ENCODE measurements at places on chromosomes 5 and 9.

DNA sequence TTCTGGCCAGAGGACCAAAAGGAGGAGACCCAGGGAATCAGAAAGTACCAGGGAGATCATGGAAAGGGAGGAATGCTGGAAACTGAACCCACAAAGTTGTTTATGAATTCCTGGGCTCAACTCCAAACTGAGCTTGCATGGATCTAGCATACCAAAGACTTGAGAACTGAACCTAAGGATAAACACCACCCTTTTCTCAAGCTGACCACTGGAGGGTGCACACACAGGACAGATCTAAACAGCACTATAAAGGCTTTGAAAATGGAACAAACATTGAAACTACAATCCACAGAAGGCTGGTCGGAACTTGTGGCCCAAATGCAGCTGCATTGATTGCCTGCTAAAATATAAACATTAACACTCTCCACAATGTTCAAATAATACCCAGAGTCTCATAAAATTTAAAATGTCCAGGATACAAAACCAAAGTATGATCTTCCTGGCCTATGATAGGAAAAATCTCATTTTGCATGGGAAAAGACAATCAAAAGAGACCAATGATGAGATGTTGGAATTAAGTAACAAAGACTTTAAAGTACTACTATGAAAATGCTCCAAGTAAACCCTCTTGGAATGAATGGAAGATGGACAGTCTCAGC, 15.6 kb upstream of the IRF1 start:
- DNase-seq, result no peak

DNA sequence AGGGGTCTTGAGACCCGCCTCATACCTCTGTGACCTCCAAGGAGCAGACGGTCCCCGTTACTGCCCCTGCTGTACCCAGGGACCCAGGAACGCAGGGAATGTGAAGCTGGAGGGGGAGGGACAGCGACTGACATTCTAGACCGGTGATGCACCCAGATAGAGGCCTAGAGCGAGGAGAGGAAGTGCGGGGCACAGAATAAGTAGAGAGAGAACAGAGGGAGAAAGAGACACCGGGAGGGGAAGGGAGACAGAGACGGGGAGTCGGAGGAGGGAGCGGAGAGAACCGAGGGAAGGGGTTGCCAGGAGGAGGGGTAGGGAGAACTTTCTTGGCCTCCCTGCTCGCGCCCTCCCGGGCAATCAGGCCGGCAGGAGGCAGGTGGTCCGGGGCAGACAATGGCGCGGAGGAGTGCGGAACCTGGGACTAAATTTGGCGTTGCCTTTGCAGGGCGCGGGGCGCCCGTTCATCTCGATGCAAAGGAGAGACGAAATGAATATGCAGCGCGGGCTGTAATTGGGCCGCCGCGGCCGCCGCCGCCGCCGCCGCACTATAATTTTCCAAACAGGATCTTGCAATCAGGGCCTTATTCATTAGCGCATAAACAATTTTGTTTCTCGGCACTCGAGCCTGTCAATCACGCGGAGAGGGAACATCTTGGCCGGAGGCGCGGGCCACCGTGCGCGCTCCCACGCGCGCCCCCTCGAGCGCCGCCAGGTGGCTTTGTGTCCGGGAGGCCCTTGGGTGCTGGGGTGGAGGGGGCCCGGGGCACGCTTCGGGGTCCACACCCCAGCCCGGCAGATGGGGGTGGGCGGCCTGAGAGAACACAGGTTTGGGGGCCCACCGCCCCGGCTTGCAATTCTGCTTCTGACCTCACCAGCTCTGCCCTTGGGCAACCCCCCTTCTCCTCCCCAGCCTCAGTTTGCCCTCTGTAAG, 33.0 kb downstream of the NDUFA8 start:
- DNase-seq, result no peak

DNA sequence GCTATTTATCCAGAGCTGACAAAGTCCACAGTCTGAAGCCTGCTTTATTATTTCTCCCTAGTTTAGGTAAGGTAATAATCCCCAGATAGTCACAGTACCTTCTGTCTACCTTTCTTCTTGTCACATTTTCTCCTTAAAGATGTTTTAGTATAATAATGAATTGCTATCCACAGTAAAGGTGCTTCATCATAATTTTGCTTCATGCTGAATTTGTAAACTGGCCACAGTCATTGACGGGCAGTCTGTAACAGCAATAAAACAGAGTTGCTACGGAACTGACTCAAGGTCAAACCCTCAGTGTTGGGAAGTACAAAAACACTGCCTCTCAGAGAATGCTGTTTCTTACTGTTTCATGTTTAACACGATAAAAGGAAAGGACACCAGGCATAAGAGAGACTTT, 195.7 kb downstream of the ZNF608 start:
- DNase-seq, result no peak

GRCh38 chr9:87199278-87199677, 252.0 kb upstream of the GAS1 start:
- DNase-seq, result no peak

DNA sequence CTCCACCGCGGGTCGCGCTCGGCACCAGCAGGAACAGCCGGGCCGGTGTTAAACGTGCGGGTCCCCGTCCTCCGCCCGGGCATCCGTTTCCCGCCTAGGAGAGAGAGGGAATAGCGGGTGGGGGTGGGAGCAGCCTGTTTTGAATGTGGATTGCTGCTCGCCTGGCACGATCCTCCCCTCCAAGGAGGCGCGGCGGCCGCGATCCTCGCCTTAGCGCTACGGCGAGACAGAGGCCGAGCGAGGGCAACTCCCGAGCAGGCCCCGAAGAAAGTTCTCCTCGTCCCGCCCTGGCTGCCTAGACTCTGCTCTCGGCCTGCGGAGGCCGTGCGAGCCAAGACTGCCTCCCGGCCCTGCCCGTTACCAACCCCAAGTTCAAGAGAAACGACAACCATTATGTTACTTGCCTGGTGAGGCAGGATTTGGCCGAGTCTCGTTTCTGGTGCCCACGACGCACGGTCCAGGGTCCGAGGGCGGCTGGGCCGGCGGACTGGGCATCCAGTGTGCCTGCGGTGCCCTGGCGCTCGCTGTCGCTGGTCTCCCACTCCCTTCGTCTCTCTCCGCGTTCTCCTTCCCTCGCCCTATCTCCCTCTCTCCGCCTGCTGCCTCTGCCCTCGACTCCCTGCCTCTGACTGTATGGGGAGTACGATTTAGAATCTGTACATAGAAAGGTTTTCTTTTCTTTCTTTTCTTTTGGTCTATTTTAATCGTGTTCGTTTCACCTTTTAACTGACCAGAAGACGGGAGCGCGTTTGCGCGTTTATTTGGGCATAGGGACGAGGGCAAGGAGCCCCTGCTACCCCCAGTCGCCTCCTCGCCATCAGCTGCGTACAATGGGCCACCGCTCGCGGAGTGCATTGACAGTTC, 724 bp downstream of the NR2F1-AS1 start:
- DNase-seq, result no peak

DNA sequence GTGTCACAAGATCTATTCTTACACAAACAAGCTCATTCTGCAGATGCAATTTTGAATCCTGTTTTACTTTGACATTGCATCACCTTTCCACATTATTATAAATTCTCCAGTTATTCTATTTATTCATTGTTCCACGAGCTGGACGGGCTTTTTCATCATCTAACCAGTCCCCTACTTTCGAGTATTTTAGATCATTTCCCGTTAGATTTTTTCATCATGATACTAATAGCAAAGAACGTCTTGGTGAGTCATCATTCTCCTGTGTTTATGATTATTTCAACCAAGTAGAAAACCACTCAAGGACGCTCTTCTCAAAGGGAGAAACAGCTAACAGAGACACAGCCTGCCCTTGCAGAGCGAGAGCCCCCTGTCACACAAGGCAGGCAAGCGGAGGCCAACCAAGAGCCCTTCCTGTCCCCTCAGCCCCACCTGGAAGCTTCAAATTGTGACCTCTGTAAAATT, 15.1 kb downstream of the BBLN start:
- DNase-seq, result no peak

DNA sequence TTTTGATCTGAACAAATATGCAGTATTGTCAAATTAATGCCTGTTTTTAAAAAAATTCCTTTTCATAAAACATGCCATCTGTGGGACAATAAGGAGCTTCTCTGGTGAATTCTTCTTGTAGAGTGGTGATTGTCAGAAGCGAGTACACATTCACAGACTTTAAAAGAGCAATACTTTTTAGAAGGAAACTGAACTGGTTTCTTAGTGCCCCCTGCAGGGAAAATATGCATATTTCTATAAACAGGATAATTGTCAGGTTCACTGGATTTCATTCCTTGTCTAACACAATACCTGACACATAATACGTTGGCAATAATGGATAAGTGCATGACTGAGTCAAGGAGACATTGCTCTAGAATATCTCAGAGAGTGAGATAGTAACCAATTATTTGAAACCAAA, 133.7 kb downstream of the KIF4B start:
- no peak for DNase-seq

GRCh38 chr9:135617538-135617900, 21.8 kb downstream of the GLT6D1 start:
- no peak for DNase-seq

GRCh38 chr5:42951293-42951840, 88.8 kb downstream of the ANXA2R start:
- no peak for DNase-seq

- no peak for DNase-seq
These were observed 4.4 kb upstream of the SPTLC1 start for GRCh38 chr9:92119586-92119985.

GRCh38 chr5:178145965-178146820, 7.5 kb downstream of the NHP2 start:
- DNase-seq, result no peak

GRCh38 chr9:98360176-98360708, 104.8 kb upstream of the TBC1D2 start:
- no peak for DNase-seq

DNA sequence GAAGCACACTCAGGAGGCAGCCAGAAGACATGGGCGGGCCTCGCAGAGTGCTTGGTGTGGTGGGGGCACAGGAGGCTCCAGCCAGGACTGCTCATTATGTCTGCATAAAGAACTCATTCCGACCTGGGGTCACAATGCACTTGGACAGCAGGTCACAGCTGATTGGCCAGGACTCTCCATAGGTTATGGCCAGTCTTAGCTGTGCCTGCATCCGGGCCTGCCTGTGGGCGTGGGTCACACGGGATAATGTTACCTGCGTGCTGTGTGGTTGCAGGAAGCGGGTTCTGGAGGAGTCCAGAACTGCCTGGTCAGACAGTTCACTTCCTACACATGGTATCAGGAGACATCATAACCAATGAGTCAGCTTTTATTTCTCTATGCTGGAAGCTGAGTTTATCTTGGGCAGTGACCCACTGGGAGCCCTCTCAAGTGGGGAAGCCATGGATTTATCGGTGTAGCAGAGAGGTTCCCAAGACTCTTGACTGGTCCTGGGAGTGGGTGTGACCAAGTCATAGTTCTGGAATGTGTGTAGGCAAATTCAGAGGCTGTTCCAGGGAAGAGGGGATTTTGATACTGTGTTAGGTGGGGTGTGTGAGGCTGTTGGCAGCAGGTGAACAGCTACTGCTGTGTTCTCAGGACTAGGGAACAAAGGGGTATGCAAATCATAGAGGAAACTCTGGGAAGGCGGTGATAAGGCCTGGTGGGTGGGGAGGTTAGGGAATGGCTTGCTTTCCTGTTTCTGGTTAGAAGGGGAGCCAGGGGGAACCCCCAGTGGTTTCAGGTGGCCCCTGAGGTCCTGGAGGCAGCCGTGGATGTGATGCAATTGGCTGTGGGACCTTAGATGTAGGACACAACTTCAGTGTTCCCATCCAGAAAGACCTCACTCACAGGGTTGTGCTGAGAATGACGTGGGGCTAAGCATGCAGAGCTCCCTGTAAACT, 51.3 kb downstream of the ARHGEF37 start:
- peak; percentile 69 for DNase-seq

DNA sequence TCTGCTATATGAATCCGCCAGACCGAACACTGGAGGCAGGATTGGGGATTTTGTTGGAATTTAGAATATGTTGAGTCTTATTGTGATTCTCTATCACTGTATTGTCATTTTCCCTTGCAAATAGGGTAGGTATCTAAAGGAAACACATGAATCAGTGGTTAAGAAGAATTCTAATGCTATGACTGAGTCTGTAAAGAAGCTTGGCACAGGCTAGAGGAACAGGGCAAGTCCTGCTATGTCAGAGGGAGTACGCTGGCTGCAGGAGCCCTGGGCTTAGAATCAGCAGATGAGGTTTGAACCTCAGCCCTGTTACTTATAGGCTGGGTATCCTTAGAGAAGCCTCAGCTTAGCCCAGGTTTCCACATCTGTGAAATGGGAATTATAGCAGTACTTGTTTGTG, 198.1 kb downstream of the NR3C1 start:
- peak; percentile 52 for DNase-seq

DNA sequence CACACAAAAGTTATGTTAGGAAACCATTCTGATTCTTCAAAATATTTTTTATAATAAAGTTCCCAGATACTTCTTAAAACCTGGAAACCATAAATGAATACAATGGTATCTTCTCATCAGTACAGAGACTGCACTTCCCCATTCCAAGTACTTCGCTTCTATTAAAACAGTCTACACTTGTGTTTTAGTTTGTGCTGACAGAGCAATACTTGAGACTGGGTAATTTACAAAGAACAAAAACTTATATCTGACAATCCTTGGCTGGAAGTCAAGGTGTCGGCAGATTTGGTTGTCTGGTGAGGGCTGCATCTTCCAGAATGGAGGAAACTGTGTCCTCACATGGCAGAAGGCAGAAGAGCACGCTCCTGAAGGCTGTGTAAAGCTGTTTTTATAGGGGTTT, 70.1 kb downstream of the RFX3 start:
- DNase-seq, result no peak

DNA sequence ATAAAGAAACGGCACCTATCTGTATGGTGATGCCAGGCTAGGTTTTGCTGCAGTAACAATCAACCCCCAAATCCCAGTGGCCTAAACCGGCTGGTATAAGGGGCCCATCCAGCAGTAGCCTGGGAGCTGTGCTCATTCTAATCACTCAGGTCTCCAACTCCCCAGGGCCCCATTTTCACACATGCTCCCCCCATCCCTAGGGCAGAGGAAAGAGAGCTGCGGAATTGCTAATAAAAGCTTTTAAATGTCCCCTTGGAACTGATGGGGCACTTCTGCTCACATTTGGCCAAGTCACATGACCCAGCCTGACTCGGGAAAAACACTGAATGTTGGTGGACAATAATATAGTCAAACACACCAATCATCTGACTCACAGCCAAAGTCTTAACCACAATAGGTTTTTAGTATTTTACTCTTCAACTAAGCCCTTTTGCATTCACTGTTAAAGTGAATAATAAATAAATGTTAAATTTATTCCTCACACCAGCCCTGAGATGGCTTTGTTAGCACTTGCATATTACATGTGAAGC, 1.6 kb downstream of the FBLL1 start:
- DNase-seq, result no peak

DNA sequence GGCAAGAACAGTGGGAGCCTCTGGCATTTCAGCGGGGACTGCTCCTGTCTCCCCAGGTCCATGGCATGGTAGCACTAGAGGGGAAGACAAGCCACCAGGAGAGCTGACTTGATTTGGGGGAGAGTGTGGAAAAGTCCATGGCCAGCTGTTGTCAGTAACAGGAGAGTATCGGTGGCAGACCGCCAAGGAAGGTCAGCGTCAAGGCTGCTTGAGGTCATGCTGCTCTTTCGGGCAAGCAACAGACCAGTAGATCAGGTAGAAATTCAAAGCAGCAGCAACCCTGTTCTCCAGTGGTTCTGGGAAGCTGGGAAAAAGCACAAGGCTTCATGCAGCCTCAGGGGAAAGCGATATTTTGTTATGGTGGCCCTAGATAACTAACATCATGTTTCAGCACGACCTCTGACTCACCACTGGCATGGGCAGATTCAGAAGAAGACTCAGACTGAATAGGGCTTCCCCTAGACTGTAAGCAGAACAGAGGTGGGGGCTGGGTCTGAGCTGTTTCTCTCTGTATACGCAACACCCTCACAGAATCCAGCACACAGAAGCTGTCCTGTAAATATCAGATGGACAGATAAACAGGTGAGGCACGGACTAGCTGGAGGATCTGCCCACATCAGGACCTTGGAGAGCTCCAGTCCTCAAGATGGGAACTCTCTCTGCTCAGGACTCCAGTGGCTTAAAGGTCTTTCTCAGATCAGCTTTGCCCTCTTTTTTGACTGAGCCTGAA, 35.2 kb upstream of the PLEKHG4B start:
- peak; percentile 1 for DNase-seq
